ENCODE measurements at places on chromosomes 6 and 20. TPM values are rescaled to one million over a fixed set of nuclear protein-coding genes. Genes with fewer than 3 reads are reported as not detected.

DLGAP4 gene
- 93.6 TPM for total RNA-seq

MEP1A gene
- not detected for total RNA-seq

IP6K3 gene
- not detected for total RNA-seq

CRIP3 gene
- 16.6 TPM for total RNA-seq

SMPDL3A gene
- 22.5 TPM for total RNA-seq

IMPG1 gene
- total RNA-seq = not detected

CDC5L gene
- total RNA-seq = 43.8 TPM

DAAM2 gene
- total RNA-seq = 14.1 TPM

VSX1 gene
- total RNA-seq = not detected

TNNC2 gene
- not detected for total RNA-seq

NHLRC1 gene
- total RNA-seq = 3.1 TPM

UNC5CL gene
- 0.63 TPM for total RNA-seq

SNAP25 gene
- total RNA-seq = 100 TPM

CCN6 gene
- not detected for total RNA-seq

TTBK1 gene
- total RNA-seq = 26.3 TPM

CUTA gene
- total RNA-seq = 59.8 TPM

UBE2C gene
- 10.6 TPM for total RNA-seq
